ENCODE measurements at places on chromosomes 2 and 18.

DNA sequence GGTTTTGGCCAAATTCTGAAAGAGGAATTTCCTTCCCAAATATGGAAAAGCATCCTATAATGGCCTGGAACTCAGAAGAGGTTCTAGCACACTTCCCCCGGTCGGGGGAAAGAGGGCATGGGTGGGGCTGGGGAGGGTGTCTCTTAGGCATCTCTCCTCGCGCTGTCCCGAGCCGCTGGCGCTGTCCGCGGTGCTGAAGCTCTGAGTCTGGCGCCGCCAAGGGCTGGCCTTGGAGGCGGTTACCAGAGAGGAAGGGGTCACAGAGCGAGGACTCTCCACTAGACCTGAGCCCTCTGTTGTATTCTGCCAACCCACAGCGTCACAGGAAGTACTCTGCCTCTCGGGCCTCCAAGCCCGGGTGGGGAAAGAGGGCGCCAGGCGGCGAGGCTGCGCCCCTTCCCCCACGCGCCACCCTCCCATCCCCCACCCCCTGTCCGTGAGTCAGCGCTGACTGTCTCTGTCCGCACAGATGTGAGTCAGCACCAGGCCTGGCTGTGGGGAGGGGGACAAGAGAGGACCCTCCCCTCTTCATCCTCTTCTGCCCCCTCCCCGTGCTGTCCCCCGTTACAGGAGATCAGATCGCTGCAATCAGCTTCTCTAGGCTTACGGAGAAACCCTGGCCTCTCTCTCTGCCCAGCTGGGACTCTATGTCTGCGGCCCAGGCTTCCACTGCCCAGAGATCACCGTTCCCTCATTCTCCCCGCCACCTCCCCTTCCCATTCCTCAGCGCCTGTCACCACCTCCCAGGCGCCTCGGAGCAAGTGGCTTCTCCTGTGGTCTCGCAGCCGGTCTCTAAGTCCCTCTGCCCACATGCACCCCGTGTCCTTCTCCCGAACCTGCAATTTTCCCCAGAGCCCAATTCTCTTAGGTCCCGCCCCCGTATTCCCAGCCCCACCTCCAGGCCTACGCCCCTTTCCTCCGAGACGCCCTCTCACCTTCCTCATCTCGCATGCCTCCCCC is 779 bp downstream of the PTPRN start:
- DNase-seq = peak; percentile 83

DNA sequence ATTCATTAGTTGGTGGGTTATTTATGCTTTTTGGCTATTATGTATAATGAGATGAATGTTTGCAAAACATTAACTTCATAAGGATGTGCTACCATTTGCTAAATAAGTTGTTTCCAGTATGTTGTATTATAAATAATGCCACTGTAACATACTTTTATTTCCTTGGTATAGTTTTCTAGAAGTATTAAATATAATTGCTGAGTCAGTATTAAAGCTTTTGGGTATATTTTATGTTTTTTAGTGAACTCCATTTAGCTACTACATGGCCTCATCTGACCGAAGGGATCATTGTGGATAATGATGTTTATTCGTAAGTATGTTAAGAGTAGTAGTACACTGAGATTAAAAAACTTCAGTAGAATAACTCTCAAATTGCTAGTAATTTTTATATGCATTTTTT is 73.8 kb downstream of the RAB3GAP1 start:
- DNase-seq = no peak

GRCh38 chr2:175525975-175526374 is 344.5 kb upstream of the ATP5MC3 start:
- no peak for DNase-seq

DNA sequence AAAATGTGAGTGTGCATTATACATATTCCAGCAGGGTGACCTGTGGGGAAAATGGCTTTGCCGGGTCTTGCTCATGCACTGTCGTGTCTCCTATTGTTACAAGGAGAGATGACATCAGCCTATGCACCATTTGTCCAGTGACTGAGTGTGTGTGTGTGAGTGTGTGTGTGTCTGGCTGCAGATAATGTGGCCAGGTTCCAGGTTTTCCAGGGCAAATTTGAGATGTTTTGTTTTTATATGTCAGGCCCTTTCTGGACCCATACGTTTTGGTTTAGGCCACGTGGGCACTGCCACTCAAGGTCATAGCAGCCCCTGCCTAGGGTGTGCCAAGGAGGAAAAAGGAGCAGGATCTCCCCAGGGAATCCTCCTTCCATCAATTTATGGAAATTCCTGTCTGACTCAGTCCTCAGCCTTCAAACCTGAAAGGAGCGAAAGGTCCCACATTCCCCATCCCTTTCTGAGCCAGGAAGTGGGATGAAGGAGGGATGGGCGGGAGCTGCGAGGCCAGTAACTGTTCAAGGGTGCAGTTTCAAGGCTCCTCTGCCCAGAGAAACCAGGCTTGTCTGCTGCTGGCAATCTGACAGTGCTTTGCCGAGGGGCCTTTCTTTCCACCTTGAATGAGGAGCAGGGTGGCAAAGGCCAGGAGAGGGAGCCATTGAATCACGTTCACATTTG is 93.0 kb upstream of the SMAD2 start:
- no peak for DNase-seq

DNA sequence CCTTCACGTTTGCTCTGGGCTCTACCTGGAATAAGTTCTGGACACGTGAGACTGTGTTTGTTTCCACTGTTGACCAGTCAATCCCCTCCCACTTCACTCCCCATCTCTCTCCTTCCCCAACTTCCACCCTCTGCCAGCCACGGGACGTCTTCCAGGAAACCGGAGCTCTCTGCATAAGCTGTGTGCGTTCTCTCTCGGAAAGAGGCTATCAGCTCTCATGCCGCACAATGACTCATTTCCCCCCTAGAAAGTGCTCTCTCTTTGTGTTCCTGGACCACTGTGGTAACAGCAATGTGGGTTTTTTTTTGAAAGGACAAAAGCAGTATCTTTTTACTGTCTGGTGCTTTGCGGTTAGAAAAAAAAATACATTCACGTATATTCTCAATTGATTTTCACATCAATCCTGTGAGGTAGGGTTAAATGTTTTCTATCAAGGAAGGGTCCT is 10.2 kb downstream of the PROKR1 start:
- DNase-seq = peak; percentile 68

DNA sequence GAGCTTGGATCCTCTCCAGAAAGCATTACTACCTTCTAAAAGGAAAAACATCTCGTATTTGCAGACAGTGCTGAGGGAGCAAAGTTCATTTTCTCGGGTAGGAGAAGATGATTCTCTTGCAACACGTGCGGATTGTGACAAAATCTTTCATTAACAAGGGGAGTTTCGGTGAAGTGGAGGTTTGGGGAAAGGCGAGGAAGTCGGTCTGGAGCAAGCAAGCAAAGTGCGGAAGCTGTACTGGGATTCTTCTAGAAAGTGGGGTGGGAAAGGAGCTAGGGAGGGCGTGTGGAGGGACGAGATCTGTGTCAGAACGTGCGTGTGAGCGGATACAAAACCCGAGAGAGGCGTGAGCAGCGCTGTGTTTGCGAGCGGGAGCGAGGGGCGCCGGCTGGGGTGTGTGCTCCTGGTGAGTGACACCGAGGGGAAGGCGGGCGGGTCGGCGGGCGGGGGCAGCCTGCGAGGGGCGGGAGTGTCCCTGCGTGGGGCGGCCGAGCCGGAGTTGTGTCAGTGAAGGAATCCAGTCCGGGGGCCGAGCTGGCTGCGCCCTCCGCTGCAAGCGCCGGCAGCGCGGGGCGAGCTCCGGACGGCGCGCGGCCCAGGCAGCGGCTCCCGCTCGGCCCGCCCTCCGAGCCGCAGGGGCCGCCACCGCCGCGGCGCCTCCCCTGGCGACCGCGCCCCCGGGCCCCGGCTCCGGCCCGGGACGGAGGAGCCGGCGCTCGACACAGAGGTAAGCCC is at the start of gene SPATS2L:
SPATS2L (plus strand) TSS at position 498 of the 735 bp plus-strand sequence. CDS start 82,552 bp downstream, outside the sequence.
- DNase-seq = peak; percentile 69

DNA sequence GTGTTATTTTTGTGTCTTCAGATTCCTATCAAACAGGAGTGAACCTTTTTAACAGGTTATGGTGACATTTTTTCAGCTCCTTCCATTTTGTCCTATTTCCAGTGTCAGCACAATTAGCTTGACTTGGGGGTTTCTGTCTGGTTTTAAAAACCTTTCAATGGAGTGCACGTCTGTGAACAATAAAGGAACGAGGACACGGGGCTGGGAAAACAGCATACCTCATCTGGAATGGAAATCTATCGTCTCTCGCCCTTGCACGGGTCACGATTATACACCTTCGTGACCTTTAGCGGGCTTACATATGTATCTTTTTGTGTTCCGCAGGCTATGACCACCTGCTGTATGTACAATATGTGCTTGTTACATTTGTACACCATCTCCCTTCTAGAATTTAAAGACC is 2.3 kb upstream of the ZNF532 start:
- DNase-seq = no peak

DNA sequence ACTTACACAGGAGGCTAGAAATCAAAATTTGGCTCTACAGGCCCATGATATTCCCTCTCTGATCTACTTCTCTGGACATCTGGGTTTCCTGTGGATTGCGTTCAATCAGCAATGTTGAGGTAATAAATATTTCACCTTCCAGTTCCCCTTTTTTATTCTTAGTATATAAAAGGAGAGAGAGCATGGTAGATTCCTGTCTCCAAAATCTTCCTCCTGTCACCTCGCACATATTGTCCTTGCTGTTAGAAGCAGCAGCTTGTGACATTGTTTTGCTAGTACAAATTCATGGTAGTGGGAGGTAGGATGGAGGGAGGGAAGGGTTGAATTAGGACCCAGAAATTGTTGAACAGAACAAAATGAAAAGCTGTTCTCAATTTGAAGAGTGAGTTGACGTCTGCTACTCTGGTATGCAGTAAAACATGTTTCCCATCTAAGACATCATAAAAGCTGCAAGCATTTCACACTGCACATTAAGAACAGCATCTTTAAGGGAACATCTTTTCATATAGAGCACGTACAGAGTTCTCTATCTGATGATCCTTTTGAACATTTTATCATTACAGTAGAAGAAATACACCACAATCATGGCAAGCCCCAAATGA is 156.4 kb downstream of the RDH14 start:
- DNase-seq = no peak

DNA sequence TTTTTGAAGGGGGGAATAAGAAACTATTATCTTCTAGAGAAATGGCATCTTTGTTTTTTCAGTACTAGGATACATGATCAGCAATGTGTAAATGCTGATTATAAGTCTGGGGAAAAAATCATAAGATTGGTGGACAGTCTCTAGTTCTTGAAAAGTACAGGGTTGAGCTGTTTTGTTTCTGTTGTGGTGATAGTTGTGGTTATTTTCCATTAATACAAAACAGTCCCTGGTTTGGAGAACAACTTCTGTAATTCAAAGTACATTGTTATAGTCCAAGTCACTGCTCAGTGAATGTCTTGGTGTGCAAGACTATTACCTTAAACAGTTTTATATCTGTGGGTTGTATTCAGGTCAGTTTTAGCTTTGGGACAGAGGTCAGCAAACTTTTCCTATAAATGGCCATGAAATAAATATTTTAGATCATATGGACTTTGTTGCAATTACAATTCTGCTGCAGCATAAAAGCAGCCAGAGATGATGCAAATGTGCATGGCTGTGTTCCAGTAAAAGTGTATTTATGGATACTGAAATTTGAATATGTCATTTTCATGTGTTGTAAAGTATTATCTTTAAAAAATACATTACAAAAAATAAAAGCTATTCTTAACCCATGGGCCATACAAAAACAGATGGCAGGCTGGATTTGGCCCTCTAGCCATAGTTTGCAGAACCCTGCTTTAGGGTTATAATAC is 111.0 kb downstream of the CERS6 start:
- DNase-seq = no peak
